ENCODE measurements at places on chromosomes 16 and 17.

DNA sequence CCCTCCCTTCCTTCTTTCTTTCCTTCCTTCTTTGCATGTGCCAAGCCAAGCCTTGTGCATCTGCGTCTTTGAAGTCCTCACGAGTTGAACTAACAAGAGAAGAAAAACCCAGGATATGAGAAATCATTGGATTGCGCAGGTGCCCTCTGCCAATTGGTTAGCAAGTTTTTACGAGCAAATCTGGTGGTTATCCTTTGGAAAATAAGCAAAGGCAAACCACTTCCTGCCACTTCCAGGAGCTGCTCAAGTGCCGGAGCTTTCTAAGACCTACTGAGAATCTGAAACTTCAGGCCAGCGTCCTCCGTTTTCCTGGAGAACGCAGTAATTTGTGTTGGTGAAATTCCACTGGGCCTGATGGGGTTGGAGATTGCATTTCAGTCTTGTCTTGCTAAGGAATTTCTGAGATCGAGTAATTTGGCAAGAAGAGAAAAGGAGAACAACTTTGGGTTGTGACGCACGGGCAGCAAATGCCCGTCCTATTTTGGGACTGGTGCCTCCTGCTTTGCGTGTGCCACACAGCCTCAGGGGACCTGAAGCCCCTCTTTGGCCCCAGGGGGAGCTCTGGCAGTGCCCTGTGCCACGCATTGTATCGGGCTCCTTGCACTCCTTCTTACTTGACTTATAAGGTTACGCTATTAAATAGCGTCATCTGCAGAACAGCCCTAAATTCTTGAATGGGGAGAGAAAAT lies 56.4 kb downstream of the CMIP start:
- DNase-seq = no peak

DNA sequence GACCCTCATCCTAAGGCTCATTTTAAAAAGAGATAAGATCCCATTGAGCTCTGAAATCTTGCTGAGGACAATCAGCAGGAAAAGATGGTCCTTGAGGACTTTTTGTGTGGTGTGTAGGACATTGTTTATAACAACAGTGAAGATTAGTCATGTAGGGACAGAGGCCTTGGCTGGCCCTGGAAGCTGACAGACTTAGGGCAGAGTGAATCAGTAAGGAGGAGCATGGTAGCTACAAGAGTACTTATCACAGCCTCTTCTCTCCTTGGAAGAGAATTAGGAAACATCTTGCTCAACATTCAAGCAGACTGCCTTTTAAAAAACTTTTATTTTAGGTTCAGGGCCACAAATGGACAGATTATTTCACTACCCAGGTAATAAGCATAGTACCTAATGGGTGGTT lies 665.9 kb upstream of the SALL1 start:
- DNase-seq = no peak

- peak; percentile 62 for DNase-seq
Measured at GRCh38 chr17:50956750-50957523, 90.8 kb upstream of the TOB1 start.

GRCh38 chr17:64393000-64393402 lies 2.3 kb upstream of the PECAM1 start:
- no peak for DNase-seq

- DNase-seq = no peak
Measured at GRCh38 chr17:2735896-2736295, 13.6 kb downstream of the CCDC92B start.

- DNase-seq = no peak
Measured at GRCh38 chr17:3974980-3975379, 10.7 kb upstream of the ATP2A3 start.

DNA sequence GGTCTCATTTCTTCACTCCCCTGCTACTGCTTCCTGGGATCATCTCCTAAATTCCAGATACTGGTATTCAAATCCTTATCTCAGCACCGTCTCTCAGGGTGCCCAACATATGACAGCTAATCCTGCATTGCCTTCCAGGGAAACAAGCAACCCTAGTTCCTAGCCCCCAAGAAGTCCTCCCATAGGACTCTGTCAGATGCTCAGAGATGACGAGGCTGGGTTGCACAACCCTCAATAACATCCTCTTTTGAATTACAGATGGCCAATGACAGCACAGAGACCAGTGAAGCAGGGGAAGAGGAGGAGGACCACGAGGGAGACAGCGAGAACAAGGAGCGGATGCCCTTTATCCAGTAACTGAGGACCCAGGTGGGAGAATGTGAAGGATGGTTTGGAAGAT lies 45.0 kb upstream of the CLEC3A start:
- DNase-seq = no peak

GRCh38 chr16:48833461-48833860 lies 223.5 kb upstream of the N4BP1 start:
- no peak for DNase-seq

DNA sequence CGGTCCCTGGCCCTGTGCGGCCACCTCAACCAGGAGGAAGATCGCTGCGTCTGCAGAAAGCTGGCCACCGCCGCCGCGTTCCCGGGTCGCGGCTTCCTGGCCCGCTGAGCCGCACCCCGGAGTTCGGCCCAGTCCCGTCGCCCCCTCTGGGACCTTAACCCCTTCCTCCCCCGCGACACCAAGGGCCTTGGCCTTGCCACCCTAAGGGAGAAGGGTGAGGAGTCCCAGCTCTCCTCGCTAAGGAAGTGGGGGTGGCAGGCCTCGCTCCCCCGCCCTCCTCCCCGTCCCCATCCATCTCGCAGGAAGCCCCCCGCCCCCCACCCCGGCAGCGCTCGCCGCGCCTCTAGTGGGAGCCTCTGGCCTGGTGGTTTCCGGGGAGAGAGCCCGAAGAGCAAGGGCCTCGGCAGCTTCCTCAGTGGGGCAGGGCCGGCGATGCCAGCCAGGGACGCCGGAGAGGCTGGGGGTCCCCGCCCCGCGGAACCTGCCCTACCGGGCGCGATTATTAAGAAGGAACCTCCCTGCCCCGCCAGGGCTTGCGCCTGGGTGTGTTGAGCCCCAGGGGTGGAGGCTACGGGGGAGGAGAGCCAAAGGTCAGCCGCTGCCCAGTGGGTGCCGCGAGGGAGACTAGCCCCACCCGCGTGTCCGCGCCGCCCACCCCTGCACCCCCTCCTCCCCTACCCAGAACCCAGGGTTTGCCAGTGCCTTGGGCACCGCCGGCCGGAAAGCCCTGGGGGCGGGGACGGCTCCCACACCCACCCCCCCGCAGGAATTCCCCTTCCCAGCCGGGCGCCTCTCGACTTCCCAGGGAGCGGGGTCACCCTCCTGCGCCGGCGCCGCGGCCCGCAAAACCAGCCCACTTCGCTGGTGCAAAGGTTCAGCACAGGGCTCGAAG lies 6.8 kb downstream of the CBX4 start:
- peak; percentile 36 for DNase-seq

DNA sequence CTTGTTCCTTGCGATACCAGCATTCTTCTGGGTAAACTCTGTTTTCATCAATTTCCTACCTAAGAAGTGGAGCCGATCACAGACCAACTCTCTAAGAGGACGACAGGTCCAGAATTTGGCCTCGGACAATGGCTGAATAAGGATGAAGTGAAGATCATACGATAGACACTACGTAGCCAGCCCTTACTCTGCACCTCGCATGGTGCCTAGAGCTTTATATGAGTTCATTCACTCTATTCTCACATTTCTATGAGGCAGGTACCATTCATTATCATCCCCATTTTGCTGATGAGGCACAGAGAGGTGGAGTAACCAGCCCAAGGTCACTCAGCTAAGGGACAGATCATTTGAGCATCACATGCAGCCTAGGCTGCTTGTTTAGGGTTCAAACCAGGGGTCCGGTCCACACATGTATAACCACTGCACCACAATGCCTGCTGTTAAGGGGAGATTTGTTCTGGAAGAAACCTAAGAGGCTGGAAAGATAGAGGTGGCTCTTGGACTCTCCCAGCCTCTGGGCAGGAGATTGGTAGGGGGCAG lies 78.6 kb downstream of the MYH11 start:
- no peak for DNase-seq

DNA sequence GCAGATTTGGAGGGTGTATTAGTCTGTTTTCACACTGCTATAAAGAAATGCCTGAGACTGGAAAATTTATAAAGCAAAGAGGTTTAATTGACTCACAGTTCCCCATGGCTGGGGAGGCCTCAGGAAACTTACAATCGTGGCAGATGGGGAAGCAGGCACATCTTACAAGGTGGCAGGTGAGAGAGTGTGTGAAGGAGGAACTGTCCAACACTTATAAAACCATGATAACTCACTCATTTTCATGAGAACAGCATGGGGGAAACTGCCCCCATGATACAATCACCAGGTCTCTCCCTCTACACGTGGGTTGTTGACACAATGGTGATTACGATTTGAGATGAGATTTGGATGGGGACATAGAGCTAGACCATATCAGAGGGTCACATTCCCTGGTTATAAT lies 195.6 kb downstream of the RGS9 start:
- DNase-seq = no peak

DNA sequence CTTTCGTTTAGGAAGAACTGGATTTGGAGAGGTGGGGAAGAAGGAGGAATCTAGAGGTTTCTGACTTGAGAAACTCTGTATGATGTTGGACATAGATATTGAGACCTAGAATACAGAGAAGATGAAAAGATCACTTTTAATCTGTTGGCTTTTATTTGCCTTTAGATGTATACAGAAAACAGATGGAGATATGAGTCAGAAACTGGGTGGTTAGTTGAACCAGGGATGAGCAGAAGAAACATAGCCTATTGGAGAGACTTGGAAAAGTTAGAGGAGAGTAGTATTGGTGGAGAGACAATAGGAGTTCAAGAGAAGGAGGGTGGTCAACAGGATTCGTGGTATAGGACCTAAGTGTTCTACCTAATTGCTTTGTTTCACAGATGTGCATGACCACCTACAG lies 5.1 kb downstream of the PHAF1 start:
- DNase-seq = no peak

- peak; percentile 77 for DNase-seq
Measured at GRCh38 chr16:12803203-12804093, at the start of gene CPPED1. CPPED1 (minus strand) TSS chr16:12803887; CDS start chr16:12803776, 111 bp downstream.

GRCh38 chr17:72358465-72358864 lies 237.6 kb downstream of the SOX9 start:
- no peak for DNase-seq

GRCh38 chr17:76145231-76146052 lies 4.4 kb upstream of the FOXJ1 start:
- no peak for DNase-seq

GRCh38 chr16:8721336-8722024 lies 47.1 kb downstream of the ABAT start:
- no peak for DNase-seq

All from neural crest cell (in vitro differentiated cells).